Activated T-cell treated with anti-CD3 and anti-CD28 coated beads for 4 hours (primary cell): ENCODE measurements at places on chromosomes 2 and 18.

- DNase-seq, result no peak
Measured at GRCh38 chr18:70321616-70322015, 32.8 kb downstream of the SOCS6 start.

- DNase-seq, result no peak
Measured at GRCh38 chr2:168191955-168192785, 55.2 kb downstream of the STK39 start.

GRCh38 chr18:55328301-55328700 lies 259.7 kb downstream of the TCF4 start:
- no peak for DNase-seq

- no peak for DNase-seq
Measured at GRCh38 chr2:36326286-36326685, 29.3 kb upstream of the CRIM1 start.

- no peak for DNase-seq
Measured at GRCh38 chr2:225993430-225993829, 593.9 kb downstream of the NYAP2 start.

GRCh38 chr2:26414311-26414710 lies 12.6 kb downstream of the DRC1 start:
- no peak for DNase-seq

- DNase-seq, result no peak
Measured at GRCh38 chr18:47777626-47778025, 152.8 kb downstream of the SMAD2 start.

DNA sequence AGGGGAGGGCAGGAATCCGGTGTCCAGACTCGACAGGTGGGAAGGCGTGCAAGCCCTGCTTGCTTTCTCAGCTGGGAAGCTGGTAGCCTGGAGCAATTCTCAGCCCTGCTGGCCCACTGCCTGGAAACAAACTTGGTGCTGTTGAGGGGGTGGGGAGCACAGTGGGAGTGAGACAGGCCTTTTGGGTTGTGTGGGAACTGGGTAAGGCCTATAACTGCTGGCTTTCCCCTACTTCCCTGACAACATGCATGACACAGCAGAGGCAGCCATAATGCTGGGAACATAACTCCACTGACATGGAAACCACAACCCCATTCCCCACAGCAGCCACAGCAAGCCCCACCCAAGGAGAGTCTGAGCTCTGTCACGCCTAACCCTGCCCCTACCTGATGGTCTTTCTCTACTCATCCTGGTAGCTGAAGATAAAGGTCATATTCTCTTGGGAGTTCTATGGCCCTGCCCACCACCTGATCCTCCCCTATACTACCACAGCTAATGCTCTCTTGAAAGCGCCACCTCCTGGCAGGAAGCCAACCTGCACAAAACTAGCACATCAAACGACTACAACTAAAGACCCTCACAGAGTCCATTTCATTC lies 122.9 kb upstream of the ACVR1C start:
- DNase-seq, result peak; percentile 8

DNA sequence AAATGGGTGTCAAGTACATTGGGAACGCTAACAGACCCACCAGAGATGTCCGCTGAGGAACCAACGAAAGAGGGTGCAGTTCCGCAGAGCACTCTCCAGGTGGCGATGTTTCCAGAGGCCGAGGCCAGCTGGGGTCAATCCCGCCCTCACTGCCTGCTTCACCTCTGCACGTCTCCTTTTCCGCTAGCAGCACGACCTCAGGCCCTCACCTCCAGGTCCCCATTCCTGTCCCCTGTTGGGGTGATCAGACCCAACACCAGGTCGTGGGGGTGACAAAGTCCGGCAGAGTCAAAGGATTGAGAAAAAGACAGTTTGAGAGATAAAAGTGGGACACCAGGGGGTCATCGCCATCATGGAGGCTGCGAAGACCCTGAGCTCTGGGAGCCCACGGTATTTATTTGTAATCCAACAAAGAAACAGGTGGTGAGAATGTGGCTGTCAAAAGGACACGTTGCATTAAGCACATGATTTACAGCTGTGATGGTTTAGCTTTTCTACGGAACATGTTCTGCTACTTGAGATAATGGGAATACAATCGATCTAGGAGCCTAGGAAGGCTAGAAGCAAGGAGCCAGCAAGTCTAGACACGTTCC lies 27.3 kb downstream of the ZAP70 start:
- no peak for DNase-seq

DNA sequence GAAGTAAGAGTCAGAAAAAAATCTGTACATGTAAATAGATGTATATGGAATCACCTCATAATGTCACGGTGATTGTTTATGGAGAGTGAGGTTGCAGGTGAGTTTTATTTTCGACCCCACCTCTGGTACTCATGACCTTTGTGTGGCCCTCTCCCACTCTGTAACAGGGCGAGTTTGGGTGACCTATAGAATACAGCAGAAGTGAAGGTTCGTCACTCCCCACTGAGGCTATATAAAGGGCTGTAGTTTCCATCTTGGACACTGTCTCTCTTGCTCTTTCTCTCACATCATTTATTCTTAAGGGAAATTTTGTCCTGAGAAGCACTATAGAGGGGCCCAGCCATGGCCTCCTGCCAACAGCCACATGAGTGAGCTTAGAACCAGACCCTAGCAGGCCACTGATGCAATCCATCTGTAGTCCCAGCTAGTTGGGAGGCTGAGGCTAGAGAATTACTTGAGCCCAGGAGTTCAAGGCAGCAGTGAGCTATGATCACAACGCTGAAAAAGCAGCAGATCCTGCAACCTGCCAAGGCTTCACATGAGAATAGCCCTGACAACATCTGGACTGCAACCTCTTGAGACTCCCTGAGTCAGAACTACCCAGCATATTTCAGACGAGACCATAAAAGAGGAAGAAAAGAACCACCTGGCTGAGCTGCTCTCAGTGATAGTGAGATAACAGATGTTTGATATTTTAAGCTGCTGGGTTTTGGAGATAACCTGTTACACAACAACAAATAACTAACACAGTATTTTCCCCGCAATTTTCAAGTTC lies 74.3 kb upstream of the SLC1A4 start:
- no peak for DNase-seq

DNA sequence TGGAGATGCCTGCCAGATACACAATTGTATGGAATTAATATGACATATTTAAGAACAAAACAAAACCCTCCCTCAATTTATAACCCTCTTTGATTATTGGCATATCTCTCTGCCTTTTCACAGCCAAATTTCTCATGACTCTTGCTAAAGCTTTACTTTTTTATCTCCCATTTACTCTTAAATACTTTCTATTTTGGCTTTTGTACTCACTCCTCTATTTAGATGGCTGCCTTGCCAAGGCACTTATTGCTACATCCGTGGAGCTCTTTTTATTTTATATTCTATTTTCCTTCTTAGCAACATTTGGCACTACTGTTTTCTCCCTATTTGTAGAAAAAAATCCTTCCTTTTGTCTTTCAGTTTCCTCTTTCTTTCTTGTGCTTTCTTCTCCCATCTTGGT lies 466.4 kb upstream of the CWC22 start:
- no peak for DNase-seq

GRCh38 chr2:173658946-173659371 lies 304.3 kb downstream of the CDCA7 start:
- no peak for DNase-seq

DNA sequence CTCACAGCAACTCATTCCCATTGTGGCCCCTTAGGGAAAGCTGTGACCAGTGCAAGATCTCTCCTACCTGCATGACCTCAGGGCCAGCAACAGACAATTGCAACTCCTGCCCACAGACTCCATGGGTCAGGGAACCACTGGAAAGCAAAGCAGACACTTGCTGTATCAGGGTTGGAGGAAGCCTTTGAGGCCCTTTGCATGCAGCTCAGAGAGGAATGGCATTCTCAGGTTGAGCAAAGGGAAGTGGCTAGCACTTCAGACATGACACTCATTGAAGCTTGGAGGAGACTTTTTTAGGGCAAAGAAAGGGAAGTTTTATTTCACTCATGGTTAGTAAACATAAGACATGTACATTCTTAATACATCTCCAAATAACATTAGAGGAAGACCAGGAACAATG lies 22.1 kb downstream of the IL1F10 start:
- no peak for DNase-seq

DNA sequence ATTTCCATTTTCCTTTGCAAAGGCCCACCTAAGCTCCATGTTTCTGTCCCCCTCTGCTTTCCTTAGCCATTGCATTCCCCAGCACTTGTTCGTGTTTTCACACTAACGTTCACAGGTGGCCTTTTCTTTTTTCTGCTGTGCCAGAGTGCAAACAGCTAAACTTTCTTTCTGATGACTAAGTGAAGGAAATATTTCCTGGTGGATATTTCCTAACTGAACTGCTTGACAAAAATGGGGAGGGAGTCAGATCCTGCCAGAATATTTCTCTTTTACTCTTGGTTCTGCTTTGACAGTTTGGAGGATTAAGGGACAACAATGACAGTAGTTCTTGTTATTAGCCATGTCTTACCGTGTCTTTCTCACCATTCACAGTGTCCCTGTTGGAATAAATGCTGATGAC lies 344.0 kb downstream of the ARHGAP15 start:
- no peak for DNase-seq

DNA sequence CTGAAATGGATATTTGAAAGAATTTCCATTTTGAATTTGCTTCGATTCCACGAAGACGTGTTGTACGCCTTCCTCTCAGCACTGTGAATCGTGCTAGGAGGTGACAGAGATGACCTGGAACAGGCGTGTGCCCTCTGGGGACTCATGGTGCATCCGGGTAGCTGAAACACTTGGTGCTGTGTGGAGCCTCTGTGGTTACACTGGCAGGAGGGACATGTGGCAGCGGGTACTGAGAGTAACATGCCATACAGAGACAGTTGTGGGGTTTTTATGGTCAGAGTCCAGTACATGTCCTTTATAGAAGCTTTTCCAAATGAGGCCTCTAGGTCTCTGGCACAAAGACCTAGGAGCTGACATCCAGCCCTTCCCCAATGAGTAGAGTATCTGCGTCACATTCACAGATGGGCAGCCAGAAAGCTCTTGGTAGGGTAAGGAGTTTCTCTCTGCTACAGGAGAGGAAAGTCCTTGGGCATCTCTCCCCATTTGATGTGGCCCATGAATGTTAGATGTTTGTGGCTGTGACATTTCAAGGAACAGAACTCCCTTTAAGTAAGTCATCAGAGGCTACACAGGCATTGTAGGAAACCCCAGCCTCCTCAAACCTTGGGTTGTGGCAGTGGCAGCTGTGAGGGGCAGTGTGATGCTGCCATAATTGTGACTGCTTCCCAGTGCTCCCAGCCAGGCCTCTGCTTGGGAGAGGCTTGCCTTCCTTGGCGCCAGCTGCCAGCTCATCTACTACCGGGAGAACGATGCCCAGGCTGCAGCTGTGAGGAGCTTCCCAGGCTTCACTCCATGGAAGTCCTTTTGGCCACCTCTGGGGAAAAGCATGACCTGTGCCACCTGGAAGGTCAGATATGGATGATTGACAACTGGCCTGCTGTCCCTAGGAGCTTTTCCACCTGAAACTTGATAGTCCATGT lies 80.6 kb downstream of the ACOXL start:
- DNase-seq, result no peak

DNA sequence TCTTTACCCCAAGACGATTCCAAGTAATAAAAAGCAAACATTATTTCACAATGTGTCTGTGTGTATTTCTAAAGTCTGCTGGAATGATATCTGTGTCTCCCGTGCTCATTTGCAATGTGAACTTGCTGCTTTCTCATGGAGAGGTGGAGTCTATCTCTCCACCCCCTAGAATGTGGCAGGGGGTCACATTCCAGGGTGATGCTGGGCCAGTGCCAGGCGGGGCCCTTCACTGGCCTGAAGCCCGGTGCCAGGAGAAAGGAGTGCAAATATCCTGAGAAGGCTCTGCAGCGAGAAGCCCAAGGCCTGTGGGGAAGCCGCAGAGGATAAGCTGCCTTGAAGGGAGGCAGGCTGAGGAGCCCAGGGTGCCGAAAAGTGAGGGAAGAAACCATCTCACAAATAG lies 26.8 kb upstream of the LDLRAD4 start:
- no peak for DNase-seq

- DNase-seq, result no peak
Measured at GRCh38 chr18:48954886-48955819, 4.4 kb upstream of the SMAD7 start.

DNA sequence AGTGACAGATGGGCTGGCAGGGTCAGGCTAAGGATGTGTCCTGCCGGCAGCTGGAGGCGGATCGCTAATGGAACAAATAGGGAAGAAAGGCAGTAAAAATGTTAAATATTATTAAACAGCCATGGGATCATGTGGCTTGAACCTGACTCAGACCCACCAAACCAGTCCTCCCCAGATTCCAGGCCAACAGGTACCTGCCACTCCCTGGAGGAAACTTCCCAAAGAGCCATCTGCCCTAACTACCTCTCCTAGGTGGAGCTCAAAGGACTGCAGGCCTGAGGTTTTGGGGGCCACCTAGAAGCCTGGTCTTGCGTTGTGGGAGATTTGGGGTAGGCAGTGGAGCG lies 34.3 kb downstream of the CIB4 start:
- no peak for DNase-seq

DNA sequence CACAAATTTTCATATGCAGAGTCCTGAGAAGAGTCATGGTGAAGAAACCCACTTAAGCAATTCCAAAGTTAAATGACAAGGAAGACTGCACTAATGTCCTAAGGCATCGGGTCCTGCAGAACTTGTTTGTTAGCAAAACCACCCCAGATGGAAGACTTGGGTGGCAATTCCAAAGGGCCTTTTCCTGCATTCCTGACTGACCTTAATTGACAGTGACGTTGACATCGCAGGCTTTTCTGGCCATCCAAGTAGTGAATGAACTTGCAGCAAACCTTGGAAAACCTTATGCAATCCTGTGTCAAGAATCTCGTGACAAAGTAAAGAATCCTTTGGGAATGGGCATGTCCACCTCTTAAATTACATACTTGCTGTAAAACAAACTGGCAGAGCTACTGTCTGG lies 112.5 kb upstream of the SH3BP4 start:
- DNase-seq, result no peak

GRCh38 chr18:11366410-11366809 lies 217.0 kb upstream of the PIEZO2 start:
- DNase-seq, result no peak

DNA sequence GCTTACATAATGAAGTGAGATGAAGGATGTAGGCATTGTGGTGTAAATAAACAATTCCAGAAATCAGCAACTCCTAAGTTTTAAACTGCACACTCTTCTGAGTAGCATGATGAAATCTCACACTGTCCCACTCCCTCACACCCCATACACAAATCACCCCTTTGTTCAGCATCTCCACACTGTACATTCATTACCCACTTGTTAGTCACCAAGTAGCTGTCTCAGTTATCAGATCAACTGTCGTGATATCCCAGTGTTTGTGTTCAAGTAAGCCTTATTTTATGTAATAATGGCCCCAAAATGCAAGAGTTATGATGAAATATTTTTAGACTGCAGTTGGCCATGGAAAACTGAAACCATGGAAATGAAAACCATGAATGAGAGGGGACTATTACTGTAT lies 135.7 kb downstream of the GRB14 start:
- no peak for DNase-seq

DNA sequence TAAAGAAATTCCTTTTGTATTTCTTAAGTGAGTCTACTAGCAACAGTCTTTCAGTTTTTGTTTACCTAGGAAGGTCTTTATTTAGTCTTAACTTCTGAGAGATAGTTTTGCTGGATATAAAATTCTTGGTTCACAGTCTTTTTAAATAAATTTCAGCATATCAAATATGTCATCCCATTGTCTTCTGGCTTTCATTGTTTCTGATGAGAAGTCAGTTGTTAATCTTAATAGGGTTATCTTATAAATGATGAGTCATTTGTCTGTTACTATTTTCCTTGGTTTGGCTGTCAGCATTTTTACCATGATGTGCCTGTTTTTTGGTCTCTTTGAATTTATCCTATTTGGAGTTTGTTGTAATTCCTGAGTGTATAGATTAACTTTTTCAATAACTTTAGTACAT lies 129.3 kb downstream of the FAM210A start:
- DNase-seq, result no peak
